Mammary epithelial cell (primary cell): ENCODE measurements at places on chromosomes 12 and 14. TPM values are rescaled to one million over a fixed set of nuclear protein-coding genes. Genes with fewer than 3 reads are reported as not detected.
A peak's percentile ranks its signal among the peaks of the same experiment; 100 is the strongest.

GRCh38 chr14:39113685-39114072 is 444 bp upstream of the GEMIN2 start:
- peak; percentile 4 for DNase-seq

MGST1 gene
- 147 TPM for total RNA-seq

GRCh38 chr14:74608959-74609611 is 3.0 kb downstream of the LTBP2 start:
- DNase-seq, result peak; percentile 77

E2F7 gene
- 5.7 TPM for total RNA-seq

DCD gene
- total RNA-seq, result not detected in 2 replicates

DNA sequence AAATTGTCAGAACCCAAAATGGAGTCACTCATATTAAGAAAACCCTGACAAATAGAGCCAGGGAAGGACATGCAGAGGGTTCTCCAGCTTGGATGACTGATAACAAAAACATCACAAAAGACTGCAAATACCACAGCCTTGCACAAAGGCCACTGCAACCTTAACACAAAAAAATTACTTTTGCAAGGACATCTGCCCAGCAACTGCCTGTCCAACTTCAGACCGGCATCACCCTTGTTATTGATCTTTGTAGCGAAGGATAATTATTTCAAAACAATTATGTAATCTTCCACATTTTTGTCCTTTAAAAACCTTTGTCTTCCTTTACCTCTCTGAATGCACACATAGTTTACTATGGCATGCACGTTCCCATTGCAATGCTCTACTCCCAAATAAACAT is 100.6 kb upstream of the TBX3 start:
- no peak for DNase-seq

DCN gene
- 3.2 TPM for total RNA-seq

PMCH gene
- total RNA-seq, result not detected in 2 replicates

DNA sequence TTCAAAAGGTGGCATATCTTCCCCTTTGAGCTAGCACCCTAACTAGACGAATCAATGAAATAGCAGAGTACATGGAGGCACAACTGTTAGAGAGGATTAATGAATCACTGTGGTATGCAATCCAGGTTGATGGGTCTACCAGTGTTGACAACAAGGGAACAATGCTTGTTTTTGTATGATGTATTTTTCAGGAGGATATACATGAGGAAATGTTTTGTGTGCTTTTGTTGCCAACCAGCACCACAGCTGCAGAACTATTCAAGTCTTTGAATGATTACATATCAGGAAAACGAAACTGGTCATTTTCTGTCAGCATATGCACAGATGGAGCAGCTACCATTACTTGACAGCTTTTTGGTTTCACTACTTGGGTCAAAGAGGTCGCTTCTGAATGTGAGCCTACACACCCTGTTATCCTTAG is 142.6 kb downstream of the GPHN start:
- peak; percentile 77 for DNase-seq

GRCh38 chr12:24328261-24328660 is 378.8 kb upstream of the SOX5 start:
- no peak for DNase-seq

IL26 gene
- total RNA-seq, result not detected in 2 replicates

- peak; percentile 17 for DNase-seq
These were observed 29.6 kb downstream of the SMUG1 start for GRCh38 chr12:54159140-54159539.

FOXA1 gene
- total RNA-seq, result 0.33 and 2.2 TPM in 2 replicates

KRT1 gene
- total RNA-seq, result not detected

GRCh38 chr12:111780615-111781014 is 13.9 kb downstream of the ALDH2 start:
- peak; percentile 63 for DNase-seq

- DNase-seq, result no peak
These were observed 54.0 kb upstream of the BBS10 start for GRCh38 chr12:76402259-76402658.

GSC gene
- 0.17 TPM for total RNA-seq

DNA sequence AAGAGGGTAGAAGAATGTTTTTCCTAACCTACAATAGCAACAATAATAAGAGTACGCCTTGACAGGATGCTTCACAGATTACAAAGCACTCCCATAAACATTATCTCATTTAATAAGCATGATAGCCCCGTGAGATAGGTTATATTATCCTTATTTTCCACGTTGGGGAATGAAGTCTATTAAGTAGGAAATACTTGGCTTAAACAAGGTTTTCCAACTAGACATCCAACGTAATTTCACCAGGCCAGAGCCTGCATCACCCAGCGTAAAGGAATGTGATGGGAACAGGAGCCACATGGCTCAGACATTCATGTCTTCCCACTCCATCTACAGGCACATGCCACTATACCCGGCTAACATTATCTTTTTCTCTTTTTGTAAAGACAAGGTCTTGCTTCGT is 223.4 kb upstream of the AMIGO2 start:
- no peak for DNase-seq

DNA sequence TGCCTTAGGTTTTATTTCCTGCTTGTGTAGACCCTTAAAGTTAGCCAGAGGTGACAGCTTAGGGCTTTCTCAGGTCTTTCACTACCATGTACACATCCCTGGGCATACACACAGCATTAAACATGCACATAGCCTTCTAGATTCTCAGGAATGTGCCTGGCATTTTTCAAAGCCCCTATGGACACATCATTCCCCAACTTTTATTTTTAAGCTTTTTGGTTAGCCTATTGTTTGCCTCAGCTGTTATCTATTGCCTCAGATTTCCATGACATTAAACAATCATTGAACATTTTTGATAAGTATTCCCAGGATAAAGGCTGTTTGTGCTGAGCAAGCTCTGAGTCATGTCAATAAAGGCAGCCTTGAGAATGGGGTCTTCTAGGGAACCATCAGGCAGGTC is 15.1 kb upstream of the PPM1A start:
- no peak for DNase-seq

DNA sequence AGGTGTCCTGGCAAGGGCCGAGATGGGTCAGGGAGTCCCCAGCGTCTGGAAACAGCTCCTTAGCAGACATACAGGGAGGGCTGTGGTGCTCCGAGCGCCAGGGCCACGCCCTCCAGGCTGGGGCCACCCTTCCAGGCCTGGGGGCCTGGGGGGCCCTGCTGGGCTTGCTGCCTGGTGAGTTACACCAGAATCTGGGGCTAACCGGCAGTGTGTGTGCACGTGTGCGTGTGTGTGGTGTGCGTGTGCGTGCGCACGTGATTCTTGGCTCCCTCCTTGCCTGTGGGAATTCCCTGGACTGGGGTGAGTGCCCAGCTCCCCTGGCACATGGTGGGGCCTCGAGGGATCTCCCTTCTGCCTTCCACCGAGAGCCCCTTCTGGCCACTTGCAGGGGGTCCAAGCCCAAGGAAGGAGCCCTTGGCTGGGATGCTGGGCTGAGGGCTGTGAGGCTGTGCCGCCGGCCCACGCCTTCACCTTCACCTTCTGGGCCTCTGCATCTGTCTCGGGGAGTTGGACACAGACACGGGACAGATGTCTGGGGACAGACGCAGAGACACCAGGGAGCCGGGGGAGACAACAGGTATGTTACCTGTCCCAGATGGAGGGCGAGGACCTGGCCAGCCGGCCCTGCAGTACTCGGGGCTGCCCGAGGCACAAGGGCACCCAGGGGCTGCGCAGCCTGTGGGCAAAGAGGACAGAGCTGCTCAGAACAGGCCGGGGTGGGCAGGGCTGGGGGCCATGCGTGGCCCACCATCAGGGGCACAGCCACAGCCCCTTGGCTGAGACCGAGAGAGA is 37.2 kb downstream of the BEGAIN start:
- no peak for DNase-seq

- no peak for DNase-seq
These were observed 7.3 kb upstream of the CLECL1 start for GRCh38 chr12:9740106-9740750.

GRCh38 chr12:90653040-90653439 is 301.9 kb downstream of the CCER1 start:
- peak; percentile 21 for DNase-seq

DNA sequence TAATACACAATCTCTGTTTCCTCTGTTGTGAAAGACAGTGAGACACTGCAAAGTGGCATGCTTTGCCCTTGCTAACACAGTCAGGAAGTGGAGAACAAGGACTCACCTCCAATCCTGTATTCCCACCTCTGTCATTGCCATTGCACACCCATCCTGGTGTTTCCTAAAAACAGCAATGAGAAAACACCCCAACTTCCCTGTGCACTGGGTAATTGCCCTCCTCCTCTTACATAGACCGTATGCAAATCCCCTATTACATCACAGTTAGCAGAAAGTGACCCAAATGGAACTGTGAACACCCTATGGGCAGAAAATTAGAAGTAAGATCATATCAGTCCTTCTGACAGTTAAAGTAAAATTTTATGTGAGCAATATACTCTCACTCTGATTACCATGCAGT is 355.5 kb downstream of the BCL11B start:
- DNase-seq, result no peak

- no peak for DNase-seq
These were observed 1.3 kb upstream of the NR2C1 start for GRCh38 chr12:95074766-95075165.

DNA sequence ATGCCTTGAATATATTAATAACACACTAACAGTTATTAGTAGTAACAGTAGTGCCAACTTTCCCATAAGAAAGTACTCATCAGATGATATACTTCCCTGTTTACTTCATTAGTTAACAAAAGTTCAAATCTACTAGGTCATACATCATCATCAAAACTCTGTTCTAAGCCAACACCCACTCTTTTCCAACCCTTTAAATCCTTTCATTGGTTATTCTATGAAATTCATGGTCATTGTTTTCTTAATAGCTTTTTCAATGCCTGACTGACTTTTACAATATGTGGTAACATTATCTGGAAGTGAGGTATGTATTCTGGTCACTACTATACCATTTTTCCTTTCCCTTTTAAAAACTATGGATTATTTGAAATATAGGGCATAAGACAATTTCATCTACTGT is 9.7 kb downstream of the NTS start:
- no peak for DNase-seq

DNA sequence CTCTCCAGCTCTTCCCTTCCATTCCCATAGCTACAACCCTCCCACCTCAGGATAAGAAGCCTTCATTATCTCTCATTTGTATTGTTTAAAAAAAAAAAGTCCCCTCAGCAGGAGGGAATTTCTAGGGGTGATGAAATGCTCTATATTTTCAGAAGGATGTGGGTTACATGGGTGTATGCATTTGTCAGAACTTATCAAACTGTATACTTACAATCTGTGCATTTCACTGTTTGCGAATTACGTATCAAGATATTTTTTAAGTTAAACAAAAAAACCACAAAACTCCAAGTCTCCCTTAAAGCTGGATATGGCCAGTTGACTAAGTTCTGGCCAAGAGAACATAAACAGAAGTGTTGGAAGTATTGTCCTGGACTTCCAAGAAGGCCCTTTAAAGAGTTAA is 2.0 kb upstream of the FKBP11 start:
- no peak for DNase-seq

GRCh38 chr12:110451263-110451662 is 1.1 kb upstream of the ARPC3 start:
- no peak for DNase-seq

INHBC gene
- total RNA-seq, result not detected

SLCO1B1 gene
- total RNA-seq, result not detected

IQSEC3 gene
- not detected for total RNA-seq

DNA sequence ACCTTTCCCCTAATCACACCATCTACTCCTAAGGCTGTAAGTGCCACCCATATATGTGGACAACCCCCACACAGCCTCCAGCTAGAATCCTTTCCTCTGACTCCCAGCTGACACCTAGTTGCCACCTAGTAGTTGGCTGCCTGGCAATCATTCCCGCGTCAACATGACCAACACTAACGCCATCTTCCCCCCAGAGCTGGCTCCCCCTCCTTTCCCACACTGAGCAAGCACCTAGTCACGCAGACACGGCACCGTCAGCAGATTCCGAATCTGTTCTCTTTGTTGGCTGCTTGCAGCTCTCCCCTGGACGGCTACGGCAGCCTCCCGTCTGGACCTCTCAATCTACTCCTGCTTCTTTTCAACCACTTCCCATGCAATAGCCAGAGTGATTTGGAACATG is 27.7 kb downstream of the UBR7 start:
- peak; percentile 79 for DNase-seq

GRCh38 chr14:23181946-23182345 is 1.5 kb downstream of the SLC7A8 start:
- DNase-seq, result no peak
